ENCODE measurements at places on chromosomes 5 and 9.

DNA sequence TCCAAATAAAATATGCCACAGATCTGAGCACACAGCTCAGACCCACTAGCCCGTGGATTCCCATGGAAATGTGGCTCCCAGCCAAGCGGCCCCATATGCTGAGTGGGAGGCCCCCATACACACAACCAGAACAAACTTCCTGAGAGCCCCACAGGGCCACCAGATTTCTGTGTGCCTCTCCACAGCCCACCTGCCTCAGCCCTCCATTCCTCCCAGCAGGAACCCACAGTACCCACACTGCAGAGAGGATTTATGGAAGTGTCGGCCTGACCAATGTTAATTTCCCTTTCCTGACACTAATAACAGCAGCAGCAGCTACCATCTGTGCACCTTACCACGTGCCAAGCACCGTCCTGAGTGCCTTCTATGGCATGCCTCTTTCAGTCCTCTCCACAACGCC is 99.3 kb upstream of the SPOCK1 start:
- no peak for DNase-seq

DNA sequence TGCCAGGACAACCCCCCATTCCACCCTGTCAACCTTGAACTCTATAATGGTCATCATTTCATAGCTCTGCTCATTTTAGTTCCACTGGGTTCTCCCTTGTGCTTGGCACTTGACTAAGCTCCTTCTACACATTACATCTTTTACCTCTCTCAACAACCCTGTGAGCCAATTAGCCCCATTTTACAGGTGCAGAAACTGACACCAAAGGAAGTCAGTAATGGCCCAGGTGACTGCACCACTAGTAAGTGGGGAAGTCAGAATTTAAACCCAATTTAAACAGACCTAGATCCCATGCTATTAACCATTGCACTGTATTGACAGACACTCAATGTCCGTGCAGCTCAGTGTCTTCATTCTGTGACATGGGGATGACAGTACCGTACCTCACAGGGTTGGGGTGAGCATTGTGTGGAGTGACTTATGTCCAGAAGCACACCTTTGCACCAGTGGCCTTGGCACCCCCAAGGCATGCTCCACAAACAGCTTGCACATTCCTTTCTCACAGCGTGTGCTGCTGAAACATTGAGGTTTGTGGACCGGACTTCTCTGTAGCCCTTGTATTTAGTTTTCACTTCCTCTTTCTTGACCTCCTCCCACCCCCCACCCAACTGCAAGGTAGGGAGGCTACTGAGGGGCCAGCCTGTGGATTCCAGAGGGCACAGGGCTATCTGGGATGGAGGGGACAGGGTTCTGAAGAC is 23.1 kb downstream of the IRF1 start:
- no peak for DNase-seq

GRCh38 chr5:72687288-72687687 is 129.2 kb upstream of the TNPO1 start:
- no peak for DNase-seq

DNA sequence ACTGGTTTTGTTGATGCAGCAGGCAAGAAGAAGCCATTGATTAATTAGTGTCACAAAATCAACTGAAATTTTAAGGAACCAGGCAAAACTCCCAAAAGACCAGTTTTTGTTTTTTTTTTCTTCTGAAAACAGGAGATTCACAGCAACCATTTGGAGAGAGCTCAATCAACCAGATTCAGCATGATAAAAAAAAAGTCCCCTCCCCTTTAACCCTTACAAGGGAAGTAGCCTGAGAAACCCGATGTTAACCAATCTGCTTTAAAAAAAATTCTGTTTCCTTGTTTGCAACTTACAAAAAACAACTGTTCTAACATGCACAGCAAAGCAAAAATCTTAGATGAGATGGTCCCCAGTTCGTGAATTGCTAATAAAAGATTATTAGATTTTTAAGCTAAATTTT is 59.7 kb downstream of the HMHB1 start:
- no peak for DNase-seq

DNA sequence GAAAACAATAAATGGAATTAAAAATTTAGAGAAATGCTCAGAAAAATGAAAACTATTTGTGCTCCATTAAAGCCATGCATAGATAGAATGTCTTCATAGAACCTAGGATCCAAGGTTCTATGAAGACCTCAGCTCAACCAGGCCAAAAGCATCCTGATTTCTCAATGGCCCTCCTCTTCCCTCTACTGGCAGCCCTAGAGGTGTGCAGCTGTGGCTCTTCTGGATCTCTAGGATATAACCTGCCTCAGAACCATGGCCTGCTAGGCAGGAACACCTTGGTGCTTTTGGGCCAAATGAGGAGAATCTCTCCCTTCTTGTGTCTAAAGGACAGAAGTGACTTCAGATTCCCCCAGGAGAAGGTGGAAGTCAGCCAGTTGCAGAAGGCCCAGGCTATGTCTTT is 15.1 kb downstream of the IFNA1 start:
- DNase-seq = peak; percentile 59

DNA sequence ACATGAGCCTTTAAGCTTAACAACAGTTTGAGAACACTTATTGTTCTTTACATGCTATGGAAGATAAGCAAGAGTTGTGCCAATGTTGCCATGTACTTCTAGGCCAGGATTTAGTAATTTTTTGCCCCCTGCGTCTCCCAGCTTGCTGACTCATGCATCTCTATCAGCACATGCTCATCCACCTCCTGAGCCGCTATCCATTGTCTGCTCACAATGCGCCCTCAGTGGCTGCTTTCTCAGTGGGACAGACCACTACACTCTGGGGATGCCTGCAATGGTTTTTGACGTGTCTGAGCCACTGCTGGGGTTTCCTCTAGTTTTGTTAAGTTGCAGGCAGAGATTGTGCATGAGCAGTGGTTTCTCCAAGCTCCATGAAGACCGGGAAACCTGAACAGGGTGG is 50.9 kb upstream of the PHF2 start:
- DNase-seq = no peak

- peak; percentile 35 for DNase-seq
Observed at GRCh38 chr5:172005708-172006320, 624 bp downstream of the FBXW11 start.

- DNase-seq = peak; percentile 82
Observed at GRCh38 chr9:86734771-86735170, 212.5 kb downstream of the GAS1 start.

DNA sequence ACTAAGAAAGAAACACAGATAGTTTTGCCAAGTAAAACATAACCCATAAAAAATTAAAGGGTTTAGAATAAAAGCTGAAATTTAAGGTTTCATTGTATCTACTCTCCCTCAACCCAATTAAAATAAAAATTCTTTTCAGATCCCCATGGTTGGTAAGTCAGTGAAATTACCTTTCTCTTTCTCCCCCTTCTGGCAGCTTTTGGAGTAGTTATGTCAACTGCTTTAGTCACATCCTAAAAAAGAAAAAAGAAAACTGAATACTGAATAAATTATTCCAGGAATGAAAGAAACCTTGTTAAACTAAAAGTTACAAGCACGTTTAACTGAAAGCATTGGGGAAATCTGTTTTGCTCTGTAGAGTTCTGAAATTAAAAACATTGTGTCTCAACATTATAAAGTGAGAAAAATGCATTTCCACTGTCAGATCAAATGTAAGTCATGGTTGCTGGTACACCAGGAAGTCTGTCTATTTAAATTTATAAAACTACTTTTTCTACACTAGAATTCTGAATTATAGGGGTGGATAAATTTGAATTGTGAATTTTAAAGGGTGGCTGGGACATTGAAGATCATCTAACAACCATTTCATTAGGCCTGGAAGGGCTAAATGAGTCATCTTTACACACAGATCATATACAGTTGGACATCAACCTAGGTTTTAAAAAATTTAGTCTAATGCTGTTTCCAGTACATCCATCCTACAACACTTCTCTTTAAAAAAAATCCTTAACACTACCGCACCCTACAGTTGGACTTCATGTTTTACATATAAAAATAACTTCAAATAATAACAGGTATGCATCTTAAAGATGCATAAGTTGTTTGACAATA is 24.7 kb downstream of the PSIP1 start:
- peak; percentile 38 for DNase-seq

DNA sequence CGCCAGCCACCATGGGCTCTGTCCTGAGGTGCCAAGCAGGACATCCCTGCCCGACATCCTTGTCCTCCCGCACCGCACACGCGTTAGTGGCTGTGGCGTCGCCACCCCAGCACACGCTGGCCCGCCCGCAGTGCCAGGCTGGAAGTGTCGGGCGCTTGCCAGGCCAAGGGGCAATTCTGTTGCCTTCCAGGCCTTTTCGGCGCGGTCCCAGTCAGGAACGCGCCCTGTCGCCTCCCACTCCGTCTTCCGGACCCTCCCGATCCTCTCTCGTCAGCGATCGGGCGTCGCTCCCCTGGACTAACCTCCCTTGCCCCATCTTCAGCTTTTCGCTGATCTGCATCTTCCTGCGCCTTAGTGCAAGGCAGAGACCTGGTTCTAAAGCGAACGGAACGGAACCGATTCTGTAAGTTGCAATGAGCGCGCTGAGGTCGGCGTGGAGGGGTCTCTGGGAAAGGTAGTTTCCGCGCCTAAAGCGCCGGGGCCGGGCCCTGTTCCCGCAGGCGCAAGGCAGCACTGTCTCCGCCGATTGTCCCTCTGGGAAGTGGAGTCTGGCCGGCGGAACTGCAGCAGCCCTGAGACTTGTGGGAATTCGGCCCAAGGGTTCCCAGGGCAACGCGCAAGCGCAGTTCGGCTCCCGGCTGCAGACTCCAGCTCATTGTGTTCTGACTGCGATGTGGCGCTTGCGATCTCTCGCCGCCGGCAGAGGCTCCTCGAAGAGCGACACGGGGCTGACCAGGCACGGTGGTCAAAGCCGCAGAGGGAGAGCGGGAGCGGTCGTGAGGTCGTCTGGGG is at the start of gene ZNF454:
Gene ZNF454 (plus strand): TSS at position 630 of the 792 bp plus-strand sequence. CDS start 1,594 bp downstream, outside the sequence.
- DNase-seq = peak; percentile 31

DNA sequence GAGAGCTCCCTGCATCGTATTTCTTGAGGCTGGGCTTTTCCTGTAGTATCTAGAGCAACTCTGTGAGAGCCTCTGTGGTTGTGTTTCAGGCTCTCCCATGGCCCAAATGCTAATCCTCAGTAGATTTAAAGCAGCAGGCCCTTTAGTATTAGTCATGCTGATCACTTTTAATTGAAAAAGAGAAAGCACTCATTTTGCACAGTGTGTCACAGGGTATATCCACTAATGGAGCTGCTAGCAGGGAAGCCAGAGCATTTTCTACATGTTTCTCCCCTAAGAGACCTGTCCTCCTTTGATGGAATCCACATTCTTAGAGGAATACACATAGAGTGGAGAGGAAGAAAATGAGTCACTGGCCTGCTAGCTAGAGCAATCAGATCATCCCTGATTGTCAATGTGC is 348.5 kb downstream of the TMEM232 start:
- DNase-seq = peak; percentile 81

- DNase-seq = peak; percentile 1
Observed at GRCh38 chr5:116942622-116943021, 368.0 kb upstream of the SEMA6A start.

- DNase-seq = no peak
Observed at GRCh38 chr5:88404405-88404804, 135.8 kb upstream of the TMEM161B start.

DNA sequence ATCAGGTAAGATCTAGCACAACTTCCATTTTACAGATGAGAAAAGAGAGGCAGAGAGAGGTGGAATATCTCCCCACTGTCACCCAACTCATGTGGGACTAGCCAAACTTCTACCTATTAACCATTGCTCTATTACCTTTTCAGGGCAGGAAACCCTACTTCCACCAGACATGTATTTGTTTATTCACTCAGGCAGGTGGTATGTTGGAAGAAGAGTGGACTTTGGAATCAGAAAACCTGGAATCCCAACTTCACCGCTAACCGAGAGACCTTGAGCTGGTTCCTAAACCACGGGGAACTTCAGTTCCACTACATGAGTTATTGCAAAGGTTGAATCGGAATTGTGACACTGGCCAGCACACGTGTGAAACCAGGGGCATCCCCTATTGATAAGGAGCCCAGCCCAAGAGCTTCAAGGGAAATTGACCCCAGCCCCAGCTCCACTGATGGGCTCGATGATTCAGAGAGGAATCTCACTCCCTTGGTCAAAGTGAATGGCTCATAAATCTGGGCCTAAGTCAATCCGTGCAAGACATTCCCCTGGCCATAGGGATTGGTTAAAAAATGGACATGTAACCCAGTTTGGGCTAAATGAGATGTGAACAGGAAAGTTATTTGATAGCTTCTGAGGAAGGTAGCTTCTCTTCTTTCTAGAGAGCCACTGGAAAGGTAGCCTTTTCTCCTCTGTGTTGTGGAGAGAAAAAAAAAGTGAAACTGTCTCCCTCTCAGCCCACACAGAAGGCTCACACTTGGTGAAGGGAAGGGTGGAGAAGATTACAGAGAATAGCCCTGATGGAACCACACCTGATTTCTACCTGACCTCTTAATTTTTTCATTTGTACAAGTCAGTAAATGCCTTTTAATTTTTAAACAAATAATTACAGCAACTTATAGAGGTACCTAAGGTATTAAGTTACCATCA is 5.5 kb upstream of the GLIS3 start:
- no peak for DNase-seq

GRCh38 chr5:103120607-103121200 is 603 bp downstream of the PPIP5K2 start:
- peak; percentile 53 for DNase-seq

DNA sequence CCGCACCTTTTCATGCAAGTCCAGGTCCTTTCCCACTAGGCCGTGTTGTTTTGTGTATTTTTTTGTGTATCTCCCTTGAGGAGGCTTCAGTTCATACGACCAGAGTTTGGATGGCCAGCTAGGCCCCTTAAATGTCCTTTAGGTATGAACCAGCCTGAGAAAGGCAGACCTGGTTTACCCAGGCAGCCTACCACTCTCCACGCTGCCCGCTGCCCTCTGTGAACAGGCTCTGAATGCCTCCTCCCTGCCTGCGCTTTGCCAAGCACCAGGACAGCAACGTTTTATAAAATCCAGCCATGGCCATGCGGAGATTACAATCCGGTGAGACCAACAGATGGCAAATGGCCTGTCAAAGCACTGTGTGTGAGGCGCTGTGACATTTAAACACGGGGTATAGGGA is 626 bp upstream of the CLTB start:
- no peak for DNase-seq

- DNase-seq = no peak
Observed at GRCh38 chr9:3887221-3887653, 361.4 kb upstream of the RFX3 start.

Data from EH (cell line).